ENCODE measurements at places on chromosomes 13 and 19.

DNA sequence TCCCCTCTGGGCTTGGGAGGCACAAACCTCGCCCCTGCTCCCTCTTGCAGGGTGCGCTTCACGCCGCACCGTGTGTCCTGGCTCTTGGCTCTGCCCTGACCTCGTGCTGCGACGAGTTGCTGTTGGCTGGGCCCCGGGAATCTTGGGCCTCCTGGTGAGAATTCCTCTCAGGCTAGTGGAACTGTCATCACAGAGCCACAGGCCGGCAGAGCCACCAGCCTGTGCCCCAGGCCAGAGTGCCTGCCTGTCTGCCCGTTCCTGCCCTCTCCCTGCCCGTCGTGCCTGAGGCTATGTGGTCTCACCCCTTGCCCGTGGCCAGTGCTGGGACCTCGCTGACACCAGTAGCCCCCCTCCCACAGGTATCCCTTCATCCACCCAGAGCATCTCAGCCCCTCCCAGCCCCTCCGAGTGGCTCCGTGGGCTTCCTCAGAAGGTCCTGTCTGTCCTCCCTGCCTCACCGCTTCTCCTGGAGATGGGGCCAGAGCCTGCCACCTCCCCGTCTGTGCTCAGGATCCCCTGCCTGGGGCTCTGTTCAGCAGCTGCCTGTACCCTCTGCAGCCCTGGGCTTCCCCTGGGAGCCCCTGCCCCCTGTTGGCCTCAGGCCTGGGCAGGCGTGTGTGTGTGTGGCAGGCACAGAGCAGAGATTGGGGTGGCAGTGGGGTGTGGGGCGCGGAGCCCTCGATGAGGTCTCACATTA lies 13.3 kb downstream of the NDUFB7 start:
- no peak for DNase-seq

- DNase-seq, result no peak
Observed at GRCh38 chr13:98941126-98941525, 36.7 kb downstream of the DOCK9 start.

DNA sequence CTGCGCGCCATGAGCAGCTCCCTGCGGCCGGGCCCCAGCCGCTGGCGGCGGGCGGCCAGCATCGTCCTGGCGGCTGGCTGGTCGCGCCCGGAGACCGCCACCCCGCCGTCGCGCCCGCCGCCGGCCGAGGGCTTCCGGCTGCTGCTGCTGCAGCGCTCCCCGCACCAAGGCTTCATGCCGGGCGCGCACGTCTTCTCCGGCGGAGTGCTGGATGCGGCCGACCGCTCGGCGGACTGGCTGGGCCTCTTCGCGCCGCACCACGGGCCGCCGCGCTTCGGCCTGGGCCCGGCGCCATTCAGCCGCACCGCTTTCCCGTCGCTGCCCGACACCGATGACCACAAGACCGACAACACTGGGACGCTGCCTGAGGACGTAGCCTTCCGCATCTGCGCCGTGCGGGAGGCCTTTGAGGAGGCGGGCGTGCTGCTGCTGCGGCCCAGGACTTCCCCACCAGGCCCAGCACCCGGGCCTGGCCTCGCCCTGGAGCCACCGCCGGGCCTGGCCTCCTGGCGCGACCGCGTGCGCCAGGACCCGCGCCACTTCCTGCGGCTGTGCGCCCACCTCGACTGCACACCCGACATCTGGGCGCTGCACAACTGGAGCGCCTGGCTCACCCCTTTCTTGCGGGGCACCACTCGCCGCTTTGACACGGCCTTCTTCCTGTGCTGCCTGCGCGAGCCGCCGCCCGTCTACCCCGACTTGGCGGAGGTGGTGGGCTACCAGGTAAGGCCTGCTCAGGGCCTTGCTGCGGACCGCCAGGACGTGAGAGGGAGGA lies 518 bp downstream of the NUDT19 start:
- DNase-seq, result peak; percentile 64

GRCh38 chr13:113359571-113359970 lies 4.4 kb downstream of the GRTP1 start:
- no peak for DNase-seq

Data from NCI-H82 (cell line).